ENCODE measurements at places on chromosomes 1 and 21.

DNA sequence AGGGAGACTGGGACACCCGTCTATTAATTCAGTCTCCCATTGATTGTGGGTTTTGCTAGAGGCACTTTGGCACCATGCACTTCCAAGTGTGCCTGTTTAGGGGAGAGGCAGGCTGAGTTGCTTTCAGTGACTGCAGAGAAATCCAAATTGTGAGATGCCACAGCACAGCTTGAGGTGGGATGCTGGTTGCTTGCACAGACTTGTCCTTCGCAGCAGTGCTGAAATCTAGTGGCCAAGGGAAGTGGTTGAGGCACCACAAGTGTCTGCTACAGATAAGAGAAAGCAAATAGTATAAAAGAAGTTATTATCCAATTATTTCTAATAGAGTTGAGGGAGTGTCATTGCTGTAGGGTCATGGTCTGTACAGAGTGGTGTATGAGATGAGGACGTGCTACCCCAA is 40.0 kb upstream of the APP start:
- no peak for DNase-seq

DNA sequence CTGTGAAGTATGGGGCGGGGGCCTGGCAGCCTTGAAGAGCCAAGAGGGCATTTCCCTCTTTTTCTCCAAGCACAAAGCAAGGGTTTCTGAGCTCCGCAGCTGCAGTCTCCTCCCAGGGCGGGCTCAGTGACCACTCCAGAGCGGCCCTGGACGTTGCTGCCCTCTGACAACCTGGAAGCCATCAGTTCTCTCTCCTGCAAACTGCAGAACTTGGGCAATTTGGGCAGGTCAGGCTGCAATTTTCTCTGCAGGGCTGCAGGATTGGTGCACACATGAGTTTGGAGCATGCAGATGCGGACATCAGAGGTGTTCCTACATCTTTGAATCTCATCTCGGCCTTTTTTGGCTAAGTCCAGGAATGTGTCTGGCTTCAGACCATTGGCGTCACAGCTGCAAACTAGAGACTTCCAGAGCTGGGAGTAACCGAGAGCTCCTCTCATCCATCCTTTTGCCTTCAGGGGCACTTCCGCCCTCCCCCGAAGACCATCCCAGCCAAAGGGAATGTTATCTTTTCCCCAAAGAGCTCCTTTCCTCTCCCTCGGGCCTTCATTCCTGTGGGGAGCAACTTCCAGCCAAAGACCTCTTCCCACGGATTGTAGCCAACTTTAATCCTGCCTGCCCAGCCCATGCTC is 139.6 kb upstream of the WNT4 start:
- DNase-seq, result no peak

DNA sequence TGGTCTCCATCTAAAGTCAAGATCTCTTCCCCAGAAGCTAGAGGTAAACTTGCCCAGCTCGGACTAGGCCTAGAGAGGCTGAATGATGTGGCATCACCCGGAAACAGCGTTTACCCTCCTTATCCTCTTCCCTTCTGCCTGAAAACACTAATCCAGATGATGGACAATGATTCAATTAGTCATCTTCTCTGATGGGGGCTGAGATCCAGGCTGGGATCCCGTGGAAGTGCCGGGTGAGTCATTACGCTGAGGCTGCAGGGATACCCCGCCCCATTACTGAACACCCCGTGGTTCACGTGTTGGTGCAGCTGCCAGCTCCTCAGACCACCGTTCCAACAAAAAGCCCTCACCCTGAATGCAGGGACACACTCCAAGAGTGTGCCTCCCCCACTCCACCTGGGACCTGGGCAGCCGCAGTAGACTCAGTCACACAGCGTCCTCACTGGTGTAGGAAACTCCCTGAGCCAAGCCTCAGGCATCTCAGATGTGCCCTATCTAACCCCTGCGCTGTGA is 2.0 kb downstream of the S100A6 start:
- DNase-seq, result no peak

GRCh38 chr1:160133990-160134770 is 17.2 kb upstream of the ATP1A4 start:
- DNase-seq, result no peak

All from stimulated activated CD4-positive, alpha-beta T cell treated with anti-CD3 and anti-CD28 coated beads, TNF-alpha, amount 100 ng/mL, for 48 hours (primary cell).